ENCODE measurements at places on chromosomes 4 and X. TPM values are rescaled to one million over a fixed set of nuclear protein-coding genes. Genes with fewer than 3 reads are reported as not detected.

The CHIC1 gene
- 20.6 TPM for total RNA-seq

- no peak overlapping the region for H3K4me3 ChIP-seq
- H3K4me1 ChIP-seq = peaks cover 69% of the 10 kb centered on the region
- no peak for DNase-seq
Observed at GRCh38 chr4:88812420-88812819, 114.8 kb upstream of the NAP1L5 start.

DNA sequence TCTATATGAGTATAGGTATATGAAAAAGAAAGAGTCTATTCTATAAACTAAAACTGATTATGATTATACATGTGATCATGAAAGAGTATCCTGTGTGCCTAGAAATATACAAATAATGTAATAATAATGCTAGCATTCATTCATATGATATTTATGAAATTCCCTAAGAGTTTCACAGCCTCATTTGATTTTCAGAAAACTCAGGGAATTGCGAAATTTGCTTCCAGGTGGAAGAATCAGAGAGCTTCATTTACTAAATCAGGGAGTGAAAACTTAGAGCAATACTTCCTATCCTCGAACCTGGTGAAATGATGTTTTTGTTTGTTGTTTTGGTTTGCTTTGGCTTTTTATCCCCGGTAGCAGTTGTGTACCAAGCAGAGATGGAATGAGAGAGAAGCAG, 1105.7 kb upstream of the SLIT2 start:
- no peaks in the 10 kb centered on the region for H3K27me3 ChIP-seq
- H3K4me3 ChIP-seq = no peak overlapping the region
- no peaks in the 10 kb centered on the region for H3K36me3 ChIP-seq

DNA sequence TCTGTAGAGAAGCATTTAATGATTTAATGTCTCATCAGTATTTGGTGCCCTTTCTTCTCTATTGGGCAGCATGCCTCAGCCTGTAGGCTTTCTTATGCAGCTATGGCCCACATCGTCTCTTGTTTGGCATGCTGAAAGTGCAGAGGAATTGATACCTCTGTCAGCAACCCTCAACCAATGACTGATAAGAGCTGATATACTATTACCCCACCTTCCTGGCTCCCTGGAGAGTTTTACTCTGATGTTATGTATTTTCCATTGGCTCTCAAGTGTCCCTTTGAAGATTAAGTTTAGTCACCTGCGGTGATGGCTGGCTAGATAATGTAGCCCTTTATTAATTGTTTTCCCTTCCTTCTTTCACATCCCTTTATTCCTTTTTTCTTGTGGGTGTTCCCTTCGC, 41.2 kb upstream of the PDHA2 start:
- H3K27ac ChIP-seq = no peak overlapping the region
- DNase-seq = no peak
- H3K4me1 ChIP-seq = peaks cover 8% of the 10 kb centered on the region
- no peaks in the 10 kb centered on the region for H3K36me3 ChIP-seq
- no peak overlapping the region for H3K4me3 ChIP-seq

- no peak overlapping the region for H3K4me3 ChIP-seq
- no peaks in the 10 kb centered on the region for H3K27me3 ChIP-seq
- DNase-seq = no peak
- H3K4me1 ChIP-seq = no peaks in the 10 kb centered on the region
Observed at GRCh38 chrX:39869846-39870601, 227.7 kb downstream of the BCOR start.

DNA sequence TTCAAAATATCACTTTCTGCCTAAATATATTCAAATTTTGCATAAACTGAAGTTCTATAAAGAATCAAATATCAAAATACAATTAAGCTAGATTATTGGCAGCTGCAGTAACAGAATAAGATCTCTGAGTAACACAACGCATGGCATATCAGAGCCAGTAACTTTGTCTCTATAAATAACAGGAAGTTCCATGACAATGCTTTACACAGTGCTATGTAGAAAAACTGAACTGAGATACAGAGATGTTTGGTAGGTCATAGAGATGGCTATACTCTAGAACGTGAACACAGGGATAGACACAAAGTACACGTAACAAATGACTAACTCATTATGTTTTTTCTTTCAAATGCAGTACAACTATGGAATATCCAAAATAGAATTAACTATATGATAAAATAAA, 18.2 kb downstream of the UBE2D3 start:
- H3K27ac ChIP-seq = no peak overlapping the region
- no peaks in the 10 kb centered on the region for H3K27me3 ChIP-seq
- H3K36me3 ChIP-seq = peaks cover 4% of the 10 kb centered on the region
- no peak for DNase-seq
- H3K4me1 ChIP-seq = peaks cover 27% of the 10 kb centered on the region

DNA sequence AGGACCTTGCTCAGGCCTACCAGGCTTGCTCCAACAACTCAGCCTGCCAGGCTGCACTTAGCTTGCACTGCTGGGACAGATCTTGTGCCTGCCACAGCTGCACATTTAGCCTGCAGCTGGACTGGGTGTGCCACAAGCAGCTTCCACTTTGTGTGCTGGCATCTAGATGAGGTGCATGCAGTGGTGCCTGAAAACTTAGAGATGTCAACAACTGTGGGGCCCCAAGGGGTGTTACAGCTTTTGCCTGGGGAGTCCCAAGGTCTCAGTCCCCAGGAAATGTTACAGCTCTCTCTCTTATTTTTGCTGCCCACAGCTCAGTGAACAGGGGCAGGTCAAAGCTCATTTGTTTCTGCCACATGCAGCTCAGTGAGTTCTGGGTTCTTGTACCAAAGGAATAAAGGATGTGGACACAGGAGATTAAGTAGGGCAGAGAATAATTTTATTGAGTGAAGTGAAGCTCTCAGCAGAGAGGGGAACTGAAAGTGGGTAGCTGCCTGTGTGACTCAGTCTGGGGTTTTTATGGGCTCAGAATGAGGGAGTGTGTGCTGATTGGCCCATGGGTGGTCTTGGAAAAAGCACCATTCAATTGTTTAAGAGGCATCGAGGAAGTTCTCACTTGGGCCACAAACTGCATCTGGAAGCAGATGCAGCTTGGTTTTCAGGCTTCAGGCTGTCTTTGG, 828.3 kb downstream of the TECRL start:
- no peak for DNase-seq
- no peak overlapping the region for H3K27ac ChIP-seq
- no peaks in the 10 kb centered on the region for H3K4me1 ChIP-seq
- H3K27me3 ChIP-seq = no peaks in the 10 kb centered on the region
- H3K36me3 ChIP-seq = no peaks in the 10 kb centered on the region
- H3K4me3 ChIP-seq = no peak overlapping the region

All from thyroid gland (tissue), 4 donors.